Right atrium auricular region (tissue), 2 donors: ENCODE measurements at places on chromosomes 3 and 15. TPM values are rescaled to one million over a fixed set of nuclear protein-coding genes. Genes with fewer than 3 reads are reported as not detected.

ARPIN gene
- 11.8 TPM for total RNA-seq

CACNA2D2 gene
- 3.7 TPM for total RNA-seq

HESX1 gene
- total RNA-seq = 1.2 TPM

FOXB1 gene
- total RNA-seq = not detected

PPARG gene
- total RNA-seq = 12.3 TPM

CFAP92 gene
- not detected for total RNA-seq

VEPH1 gene
- 0.86 TPM for total RNA-seq

CHSY1 gene
- 26.1 TPM for total RNA-seq

SEMA3G gene
- 11.8 TPM for total RNA-seq

TMEM45A gene
- 14.3 TPM for total RNA-seq

DNA sequence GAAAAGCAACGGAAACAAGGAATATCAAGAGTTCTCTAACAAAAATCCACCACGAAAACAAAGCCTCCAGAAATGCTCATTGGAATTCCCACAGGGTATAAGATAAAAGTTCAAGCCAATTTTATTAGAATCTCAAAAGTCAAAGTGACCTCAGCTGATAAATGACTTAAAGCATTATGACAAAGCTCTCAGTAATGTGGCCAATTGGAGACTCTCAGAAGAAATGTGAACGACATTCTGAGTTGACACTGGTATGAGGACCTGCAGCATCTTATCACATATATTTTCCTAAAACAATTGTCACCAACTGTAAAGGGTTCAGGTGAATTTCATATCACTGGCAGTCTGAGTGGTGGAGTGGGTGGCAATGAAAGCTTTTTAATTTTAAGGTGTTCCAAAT, 199.1 kb downstream of the FOXP1 start:
- peaks cover 13% of the 10 kb centered on the region for H3K4me1 ChIP-seq
- H3K27ac ChIP-seq = no peak overlapping the region
- no peak overlapping the region for H3K4me3 ChIP-seq
- DNase-seq = no peak
- H3K36me3 ChIP-seq = no peaks in the 10 kb centered on the region

DNA sequence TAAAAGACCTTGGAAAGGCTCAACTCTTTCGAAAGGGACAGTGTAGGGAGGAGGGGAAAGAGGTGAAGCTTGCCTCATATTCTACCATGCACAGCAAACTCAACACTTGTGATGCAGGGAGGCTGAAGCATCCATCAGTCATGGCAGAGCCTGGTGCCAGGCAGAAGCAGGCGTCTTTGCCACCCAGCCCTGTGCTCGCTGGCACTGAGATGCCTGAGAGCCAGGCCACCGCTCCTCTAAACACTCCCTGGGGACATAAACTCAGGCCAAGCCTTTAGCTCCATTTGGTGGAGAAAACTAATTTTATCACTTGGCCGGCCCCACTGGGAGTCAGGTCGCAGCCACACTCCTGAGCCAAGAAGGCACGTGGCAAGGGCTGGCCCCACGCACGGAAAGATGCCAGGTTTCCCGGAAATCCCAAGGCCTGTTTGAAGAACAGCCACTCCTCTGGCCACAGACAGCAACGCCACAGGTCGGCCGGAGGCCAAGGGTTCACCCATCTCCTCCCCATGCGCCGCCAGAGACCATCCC, 30.7 kb downstream of the XXYLT1 start:
- peak overlapping the region; percentile 51 for H3K27ac ChIP-seq
- no peaks in the 10 kb centered on the region for H3K4me1 ChIP-seq
- H3K36me3 ChIP-seq = no peaks in the 10 kb centered on the region
- H3K4me3 ChIP-seq = no peak overlapping the region

GRCh38 chr15:89004726-89005030, 83.6 kb upstream of the ABHD2 start:
- H3K4me1 ChIP-seq = peaks cover 19% of the 10 kb centered on the region
- H3K4me3 ChIP-seq = no peak overlapping the region
- H3K27ac ChIP-seq = no peak overlapping the region

DNA sequence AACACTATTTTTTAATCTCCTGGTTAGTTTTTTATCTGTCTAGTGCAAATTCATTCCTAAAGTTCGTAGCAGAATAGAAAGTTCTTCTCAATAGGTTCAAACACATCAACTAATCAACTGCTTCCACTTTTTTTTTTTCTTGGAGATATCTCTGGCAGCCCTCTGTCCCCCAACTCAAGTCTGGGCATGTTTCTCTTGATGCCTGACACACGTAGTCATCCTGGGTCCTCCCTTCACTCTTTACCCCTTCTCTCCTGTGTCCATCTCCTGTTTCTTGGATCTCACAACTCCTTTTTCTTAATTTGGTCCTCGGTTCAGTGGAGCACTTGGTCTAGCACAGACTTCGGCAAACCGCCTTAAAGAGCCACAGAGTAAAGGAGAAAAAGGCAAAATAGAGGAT, 14.4 kb downstream of the TNFAIP8L3 start:
- no peak for DNase-seq
- no peak overlapping the region for H3K4me3 ChIP-seq
- no peaks in the 10 kb centered on the region for H3K36me3 ChIP-seq
- H3K4me1 ChIP-seq = no peaks in the 10 kb centered on the region

GRCh38 chr15:75902129-75902557, 1.5 kb upstream of the FBXO22 start:
- no peak for DNase-seq
- H3K4me3 ChIP-seq = no peak overlapping the region
- H3K27ac ChIP-seq = no peak overlapping the region
- H3K36me3 ChIP-seq = peaks cover 6% of the 10 kb centered on the region
- no peaks in the 10 kb centered on the region for H3K27me3 ChIP-seq
- peaks cover 19% of the 10 kb centered on the region for H3K4me1 ChIP-seq

DNA sequence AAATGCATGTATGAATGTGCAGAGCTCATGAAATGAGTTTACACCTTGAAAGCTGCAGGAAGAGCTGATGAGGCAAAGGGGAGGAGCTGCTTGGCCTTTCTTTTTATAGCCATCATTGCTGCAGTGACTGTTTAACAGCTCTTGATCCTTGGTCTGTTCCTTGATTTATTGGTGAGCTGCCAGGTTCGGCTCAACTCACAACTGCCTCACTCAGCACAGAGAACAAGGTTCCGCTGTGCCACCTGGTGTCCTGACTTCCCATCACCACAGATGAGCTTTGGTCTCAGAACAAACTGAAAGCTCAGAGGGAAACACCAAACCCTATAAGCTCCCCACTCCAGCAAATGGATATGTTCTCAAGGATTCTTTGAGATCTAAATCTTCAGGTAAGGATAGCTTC, 626.1 kb downstream of the MAGI1 start:
- no peak overlapping the region for H3K4me3 ChIP-seq
- no peaks in the 10 kb centered on the region for H3K27me3 ChIP-seq
- DNase-seq = no peak
- H3K27ac ChIP-seq = no peak overlapping the region

- H3K36me3 ChIP-seq = peaks cover 15% of the 10 kb centered on the region
- peak overlapping the region; percentile 67 for H3K27ac ChIP-seq
- H3K4me3 ChIP-seq = no peak overlapping the region
- H3K4me1 ChIP-seq = peaks cover 46% of the 10 kb centered on the region
Measured at GRCh38 chr15:42155546-42156242, 742 bp downstream of the PLA2G4F start.

- H3K27me3 ChIP-seq = no peaks in the 10 kb centered on the region
- H3K4me3 ChIP-seq = no peak overlapping the region
- peaks cover 11% of the 10 kb centered on the region for H3K4me1 ChIP-seq
- no peak overlapping the region for H3K27ac ChIP-seq
- H3K36me3 ChIP-seq = no peaks in the 10 kb centered on the region
Measured at GRCh38 chr3:17322106-17322793, 420.2 kb downstream of the TBC1D5 start.

DNA sequence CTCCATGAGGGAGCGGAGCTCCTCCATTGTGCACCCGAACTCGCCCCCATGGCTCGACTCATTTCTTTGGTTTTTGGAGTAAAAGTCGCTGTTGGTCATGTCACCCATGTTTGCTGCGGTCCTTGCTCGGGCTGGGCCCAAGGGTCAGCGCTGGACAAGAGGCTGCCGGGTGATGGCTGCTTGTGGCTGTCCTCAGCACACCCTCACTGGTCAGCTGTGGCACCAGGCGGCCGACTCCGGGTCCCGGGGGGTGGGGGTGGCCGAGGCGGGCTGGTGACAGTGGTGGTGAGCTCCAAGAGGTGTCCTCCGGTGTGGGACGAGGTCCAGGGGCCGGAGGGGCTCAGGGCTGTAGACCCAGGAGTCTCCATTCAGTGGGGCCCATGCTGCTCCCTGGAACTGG, 56.0 kb downstream of the ATP2B2 start:
- no peaks in the 10 kb centered on the region for H3K4me1 ChIP-seq
- no peak overlapping the region for H3K4me3 ChIP-seq
- H3K27me3 ChIP-seq = no peaks in the 10 kb centered on the region
- H3K36me3 ChIP-seq = no peaks in the 10 kb centered on the region
- H3K27ac ChIP-seq = no peak overlapping the region

GRCh38 chr3:188351648-188352047, 197.7 kb downstream of the LPP start:
- no peak for DNase-seq
- no peaks in the 10 kb centered on the region for H3K4me1 ChIP-seq
- no peaks in the 10 kb centered on the region for H3K27me3 ChIP-seq
- no peak overlapping the region for H3K4me3 ChIP-seq
- peak overlapping the region; percentile 37 for H3K27ac ChIP-seq

DNA sequence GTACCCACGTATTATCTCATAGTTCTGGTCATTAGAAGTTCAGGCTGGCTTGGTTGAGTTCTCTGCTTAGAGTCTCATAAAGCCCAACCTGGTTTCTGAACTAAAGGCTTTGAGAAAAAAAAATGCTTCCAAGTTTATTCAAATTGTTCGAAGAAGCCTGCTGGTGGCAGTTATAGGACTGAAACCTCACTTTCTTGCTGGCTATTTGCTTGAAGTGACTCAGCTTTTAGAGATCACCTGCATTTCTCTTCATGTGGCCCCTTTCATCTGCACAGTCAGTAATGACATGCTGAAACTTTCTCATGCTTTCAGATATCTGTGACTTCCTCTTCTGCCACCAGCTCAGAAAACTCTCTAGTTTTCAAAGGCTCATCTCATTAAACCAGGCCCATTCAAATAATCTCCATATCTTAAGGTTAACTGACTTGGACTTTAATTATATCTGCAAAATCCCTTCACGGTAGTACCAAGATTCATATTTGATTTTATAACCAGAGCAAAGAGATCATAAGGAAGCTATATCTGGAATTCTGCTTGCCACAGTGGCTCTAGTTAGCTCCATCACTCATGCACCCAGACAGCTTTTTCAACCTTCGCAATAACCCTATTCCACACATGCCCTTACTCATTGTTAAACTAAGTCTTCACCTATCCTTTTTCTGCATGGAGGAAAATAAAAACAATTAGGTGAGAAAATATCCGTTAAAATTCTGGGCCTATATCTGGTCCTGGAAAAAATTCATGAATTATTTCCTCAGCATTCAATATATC, 433.8 kb upstream of the CBLB start:
- no peak for DNase-seq
- no peaks in the 10 kb centered on the region for H3K36me3 ChIP-seq
- no peak overlapping the region for H3K4me3 ChIP-seq
- H3K27ac ChIP-seq = no peak overlapping the region
- H3K4me1 ChIP-seq = no peaks in the 10 kb centered on the region

DNA sequence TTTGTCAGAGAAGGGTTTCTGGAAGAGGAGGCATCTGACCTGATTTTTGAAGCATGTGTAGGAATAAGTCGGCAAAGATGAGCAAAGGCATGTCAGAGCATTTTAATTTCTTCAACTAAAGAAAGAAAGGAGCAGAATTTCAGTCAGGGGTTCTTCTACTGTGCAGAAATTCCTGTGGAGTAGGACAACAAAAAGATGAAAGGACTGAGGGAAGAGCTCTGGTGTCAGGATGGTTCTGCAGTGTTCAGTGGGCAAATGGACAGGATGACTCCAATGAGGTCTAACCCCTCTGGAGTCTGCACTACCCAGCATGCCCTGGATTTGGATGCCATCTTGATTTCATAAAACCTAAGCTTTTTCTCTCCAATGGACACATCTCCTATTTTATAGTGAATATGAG, 47.7 kb upstream of the SIAH2 start:
- DNase-seq = no peak
- H3K4me3 ChIP-seq = no peak overlapping the region
- no peak overlapping the region for H3K27ac ChIP-seq
- no peaks in the 10 kb centered on the region for H3K36me3 ChIP-seq
- H3K27me3 ChIP-seq = no peaks in the 10 kb centered on the region
